ENCODE measurements at places on chromosomes 12 and 14.

DNA sequence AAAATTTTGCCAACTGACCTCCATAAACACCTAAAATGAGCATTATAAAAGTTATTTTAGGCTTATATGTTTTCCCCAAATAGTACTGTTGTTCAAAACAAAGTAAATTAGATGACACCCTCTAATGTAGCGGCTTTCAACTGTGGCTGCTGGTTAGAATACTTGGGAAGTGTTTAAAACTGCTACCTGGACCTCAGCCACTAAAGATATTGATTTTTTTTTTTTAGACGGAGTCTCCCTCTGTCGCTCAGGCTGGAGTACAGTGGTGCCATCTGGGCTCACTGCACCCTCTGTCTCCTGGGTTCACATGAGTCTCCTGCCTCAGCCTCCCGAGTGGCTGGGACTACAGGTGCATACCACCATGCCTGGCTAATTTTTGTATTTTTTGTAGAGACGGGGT lies 16.2 kb downstream of the PRORP start:
- no peak for DNase-seq

- no peak for DNase-seq
Observed at GRCh38 chr14:93303659-93304058, 29.2 kb downstream of the BTBD7 start.

- no peak for DNase-seq
Observed at GRCh38 chr14:64594438-64594837, 44.7 kb downstream of the PPP1R36 start.

- DNase-seq: no peak
Observed at GRCh38 chr12:108820707-108821406, 36.5 kb downstream of the SSH1 start.
